CD4-positive, CD25-positive, alpha-beta regulatory T cell (primary cell): ENCODE measurements at places on chromosomes 5 and 9. TPM values are rescaled to one million over a fixed set of nuclear protein-coding genes. Genes with fewer than 3 reads are reported as not detected.
A peak's percentile ranks its signal among the peaks of the same experiment; 100 is the strongest.

GRCh38 chr5:123099514-123100151 lies 10.6 kb downstream of the PRDM6 start:
- DNase-seq: no peak

DNA sequence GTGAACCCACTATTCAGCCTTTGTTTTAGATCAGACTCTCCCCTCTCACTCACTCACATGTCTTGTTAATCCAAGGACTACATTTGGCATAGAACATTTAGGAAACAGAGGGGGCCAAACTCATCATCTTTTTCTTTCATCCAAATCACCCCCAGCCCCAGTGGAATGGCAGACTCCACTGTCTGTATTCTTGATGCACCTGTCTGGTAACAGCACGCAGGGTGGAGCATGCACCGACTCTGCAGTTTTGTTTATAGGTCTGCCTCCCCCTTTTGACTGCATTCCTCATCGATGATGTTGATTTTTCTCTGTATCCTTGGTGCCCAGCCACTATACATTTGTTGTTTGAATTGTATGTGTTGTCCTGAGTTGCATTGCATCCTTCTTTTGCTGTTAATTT lies 66.0 kb downstream of the ANGPTL2 start:
- DNase-seq: no peak

DNA sequence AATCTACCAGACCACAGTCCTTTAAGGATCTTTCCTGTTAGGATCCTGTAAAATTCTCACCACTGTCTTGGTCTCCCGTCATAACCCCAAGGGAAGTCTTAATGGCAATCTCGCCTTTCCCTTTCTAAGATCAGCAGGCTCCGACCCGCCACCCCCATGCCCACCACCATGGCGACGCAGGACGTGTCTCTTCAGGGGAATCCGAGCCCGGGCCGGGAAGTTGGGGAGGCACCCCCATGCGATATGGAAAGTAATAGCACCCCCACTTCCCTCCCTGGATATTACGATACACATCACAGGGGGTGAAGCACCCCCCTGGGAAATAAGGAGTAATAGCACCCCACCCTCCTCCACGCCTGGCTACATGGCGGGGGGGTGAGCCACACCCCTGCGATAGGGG lies 8.3 kb upstream of the STK32A start:
- no peak for DNase-seq

- no peak for DNase-seq
Observed at GRCh38 chr9:128627127-128627715, 29.4 kb downstream of the DYNC2I2 start.

GRCh38 chr5:15600035-15600434 lies 100.1 kb downstream of the FBXL7 start:
- DNase-seq: no peak

DNA sequence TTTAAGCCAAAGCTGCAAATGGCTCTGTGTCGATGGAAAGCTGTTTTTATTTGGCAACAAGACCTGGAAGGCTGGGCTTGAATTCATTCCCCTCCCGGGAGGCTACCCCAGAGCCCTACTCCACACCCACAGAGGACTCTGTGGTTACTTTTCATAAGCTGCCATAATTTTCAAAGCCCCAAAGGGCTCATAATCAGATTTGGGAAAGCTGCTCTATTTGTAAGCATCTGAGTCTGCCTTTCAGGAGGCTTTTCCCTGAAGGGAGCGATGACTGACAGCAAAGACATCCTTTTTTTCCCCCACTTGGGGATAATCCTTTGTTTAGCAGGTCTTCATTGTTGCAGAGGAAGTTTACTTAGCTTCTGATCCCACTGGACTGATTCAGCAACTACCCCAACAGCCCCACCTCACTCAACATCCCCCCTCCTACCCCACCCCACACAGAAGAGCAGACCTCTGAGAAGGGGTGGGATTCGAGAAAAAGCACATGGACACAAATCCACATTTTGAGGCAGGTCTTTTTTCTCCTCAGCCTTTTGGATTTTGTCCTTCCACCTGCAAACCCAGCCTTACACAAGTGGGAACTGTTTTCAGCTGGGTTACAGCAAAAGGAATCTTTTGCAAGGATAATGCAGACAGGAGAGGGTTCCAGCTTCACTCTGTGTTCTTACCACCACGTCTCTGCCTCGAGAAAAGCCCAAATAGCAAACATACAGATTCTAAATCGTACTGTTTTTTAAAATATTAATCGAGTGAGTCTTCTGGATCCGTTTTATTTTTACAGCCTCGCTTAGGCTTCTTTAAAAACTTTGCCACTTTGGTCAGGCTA lies 244.4 kb upstream of the TUT7 start:
- no peak for DNase-seq

DNA sequence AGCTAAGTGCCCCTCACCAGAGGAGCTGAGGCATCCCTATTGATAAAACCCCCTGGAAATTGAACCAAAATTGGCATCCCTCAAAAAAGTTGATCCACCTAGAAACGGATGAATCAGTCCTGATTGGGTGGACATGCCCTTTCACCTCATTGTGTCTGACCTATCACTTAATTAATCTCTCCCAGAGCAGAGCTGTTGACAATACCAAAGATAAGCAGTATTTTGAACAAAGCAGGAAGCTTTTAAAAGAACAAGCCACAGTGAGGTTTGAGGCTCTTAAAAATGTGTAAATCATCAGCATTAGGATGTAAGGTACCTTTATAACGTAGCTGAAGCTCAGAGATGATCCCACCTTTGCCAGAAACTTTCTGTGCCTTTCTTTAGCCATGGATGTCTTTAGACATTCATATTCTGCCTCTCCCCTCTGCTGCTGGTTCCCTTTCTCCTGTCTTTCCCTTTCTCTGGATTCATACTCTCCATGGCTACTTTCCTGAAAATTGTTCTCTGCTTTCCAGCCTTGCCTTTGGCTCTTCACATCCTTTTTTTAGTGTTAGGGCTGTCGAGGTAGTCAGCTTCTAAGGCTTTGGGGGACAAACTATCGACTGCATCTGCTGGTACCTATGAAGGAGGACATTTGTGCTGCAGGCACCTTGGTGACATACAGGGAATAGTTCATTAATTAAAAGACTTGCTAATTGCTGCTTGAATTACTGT lies 7.8 kb upstream of the LHX2 start:
- DNase-seq: no peak

- no peak for DNase-seq
Observed at GRCh38 chr5:133854554-133854953, 113.9 kb downstream of the C5orf15 start.

DNA sequence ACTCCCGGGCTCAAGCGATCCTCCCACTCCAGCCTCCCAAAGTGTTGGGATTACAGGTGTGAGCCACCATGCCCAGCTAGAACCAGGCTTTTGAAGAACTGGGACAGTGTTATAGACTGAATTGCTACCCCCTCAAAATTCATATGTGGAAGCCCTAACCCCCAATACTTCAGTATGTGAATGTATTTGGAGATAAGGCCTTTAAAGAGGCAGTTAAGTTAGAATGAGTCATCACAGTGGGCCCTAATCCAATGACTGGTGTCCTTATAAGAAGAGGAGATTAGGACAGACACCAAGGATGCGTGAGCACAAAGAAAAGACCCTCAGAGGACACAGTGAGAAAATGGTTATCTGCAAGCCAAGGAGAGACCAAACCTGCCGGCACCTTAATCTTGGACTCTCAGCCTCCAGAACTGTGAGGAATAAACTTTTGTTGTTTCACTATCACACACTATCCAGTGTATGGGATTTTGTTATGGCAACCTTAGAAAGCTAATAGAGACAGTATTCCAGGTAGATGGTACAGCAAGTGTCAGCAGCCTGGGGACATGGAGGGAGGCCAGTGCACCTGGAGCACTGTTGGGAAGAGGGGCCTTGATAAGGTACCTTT lies 31.4 kb upstream of the ERGIC1 start:
- no peak for DNase-seq

- no peak for DNase-seq
Observed at GRCh38 chr9:30506749-30507148, 1877.7 kb upstream of the ACO1 start.

GRCh38 chr5:177133096-177133852 lies at the start of gene NSD1:
Gene NSD1 (plus strand): TSS chr5:177133773. CDS start chr5:177135104, 1,331 bp downstream.
- peak; percentile 94 for DNase-seq

GRCh38 chr9:116285320-116285719 lies 131.7 kb downstream of the PAPPA start:
- no peak for DNase-seq

Gene PTGS1
- 9.2 TPM for total RNA-seq

Gene IL5
- not detected for total RNA-seq

Gene QRFP
- not detected for total RNA-seq

Gene LCP2
- total RNA-seq: 351 TPM
